ENCODE measurements at places on chromosomes 5 and 9.

GRCh38 chr5:107123014-107123413 is 547.7 kb downstream of the EFNA5 start:
- no peak for DNase-seq

DNA sequence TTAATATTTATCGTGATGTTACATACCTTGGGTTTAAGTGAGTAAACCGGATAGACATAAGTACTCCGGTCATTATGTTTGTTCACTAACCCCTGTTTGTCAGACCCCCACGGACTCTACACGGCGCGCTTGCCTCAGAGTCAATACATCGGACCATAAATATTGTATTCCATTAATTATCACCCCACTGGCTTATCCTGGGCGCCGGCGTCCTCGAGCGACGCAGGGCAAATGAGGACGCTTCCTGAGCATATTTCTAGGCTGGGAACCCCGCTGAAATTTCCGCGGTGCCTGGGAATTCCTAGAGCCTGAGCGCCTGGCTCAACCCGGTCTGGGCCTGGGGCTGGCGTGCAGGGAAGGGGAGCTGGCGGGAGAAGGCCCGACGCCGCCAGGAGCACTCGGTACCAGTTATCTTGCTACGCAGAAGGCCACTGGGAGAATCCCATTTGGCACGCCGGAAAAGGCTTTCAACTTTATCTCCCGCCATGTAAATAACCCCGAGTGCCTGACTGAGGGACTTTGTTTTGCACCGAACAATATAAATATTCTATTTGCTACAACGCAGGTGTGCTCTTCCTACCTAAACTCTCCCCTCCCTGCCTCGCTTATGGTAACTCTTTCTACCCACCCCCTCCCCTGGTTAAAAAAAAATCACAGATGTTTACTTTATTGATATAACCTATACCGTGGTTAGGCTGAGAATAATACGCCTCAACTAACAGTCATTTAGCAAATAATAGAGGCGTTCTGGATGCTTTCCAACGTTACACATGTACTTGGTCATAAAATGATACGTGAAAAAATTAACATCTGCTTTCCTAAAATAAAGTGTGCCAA is 19.4 kb downstream of the NR2F1 start:
- DNase-seq: no peak

DNA sequence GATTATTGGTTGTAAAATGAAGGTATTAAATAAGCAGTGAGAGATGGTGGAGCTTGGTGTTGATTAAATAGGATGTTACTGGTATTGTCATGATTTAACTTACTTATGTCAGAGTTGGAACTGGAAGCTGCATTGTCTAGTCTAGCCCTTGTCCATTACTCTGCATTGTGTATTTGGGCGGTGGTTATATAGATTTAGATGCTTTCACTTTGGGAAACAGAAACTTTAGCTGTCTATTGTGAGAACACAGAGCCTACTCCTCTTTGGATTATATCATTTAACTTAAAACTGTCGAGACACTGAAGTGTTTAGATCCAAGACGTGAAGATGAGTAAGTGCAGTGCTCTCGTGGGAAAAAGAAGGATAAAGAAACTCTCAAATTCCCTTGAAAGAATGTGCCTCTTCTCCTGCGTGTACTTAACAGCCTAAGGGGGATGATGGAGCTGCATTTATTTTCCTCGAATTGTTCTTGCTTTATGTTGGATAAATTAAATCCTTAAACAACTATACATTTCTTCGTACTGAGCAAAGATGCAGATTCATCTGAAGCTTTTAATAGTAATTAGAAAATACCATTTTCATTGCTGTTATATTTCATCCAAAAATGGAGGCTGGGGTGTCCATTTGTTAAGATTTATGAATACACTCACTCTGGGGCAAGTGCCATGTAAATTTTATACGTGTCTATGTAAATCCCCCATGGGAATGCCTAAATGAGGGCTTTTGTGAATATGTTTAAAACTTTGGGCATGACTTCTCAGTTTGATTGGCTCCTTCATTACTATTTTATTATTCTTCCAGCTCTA is 21.6 kb downstream of the FBXL7 start:
- DNase-seq: no peak

GRCh38 chr5:156241266-156241665 is 85.7 kb upstream of the SGCD start:
- DNase-seq: no peak

DNA sequence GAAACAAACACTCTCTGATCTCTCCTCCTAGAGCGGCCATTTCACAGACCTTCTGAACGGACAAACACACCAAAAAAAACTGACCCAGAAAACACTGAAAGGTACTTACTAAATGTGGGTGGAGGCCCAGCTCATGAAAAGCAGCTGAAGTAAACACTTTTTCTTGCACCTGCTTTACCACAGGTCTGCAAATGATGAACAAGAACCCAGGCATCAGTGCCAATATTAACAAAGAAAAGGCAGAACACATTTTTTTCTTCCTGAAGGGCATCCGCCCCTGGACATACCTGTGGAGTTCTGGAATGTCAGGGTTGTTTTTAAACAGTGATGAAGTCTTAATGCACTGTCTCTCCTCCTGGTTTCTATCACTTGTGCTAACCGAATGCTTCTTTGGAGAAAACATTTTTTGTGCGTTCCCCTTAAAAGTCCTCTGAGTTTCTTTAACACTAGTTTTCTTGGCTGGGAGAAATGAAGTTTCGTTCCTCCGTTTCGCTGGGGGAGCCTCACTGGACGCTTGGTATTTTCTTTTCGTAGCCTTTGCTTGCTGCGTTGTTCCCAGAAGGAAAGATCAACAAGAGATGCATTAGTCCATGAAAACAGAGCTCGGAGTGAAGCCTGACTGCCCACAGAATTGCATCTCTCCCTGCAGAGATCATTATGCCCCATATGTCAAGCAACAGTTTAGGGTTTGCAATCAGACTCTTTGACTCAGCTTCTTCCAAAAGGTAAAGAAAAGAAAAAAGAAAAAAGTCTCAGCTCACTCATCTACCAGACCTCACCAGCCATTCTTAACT is 7.4 kb downstream of the DDX31 start:
- no peak for DNase-seq

GRCh38 chr9:33905137-33905536 is 88.2 kb downstream of the UBE2R2 start:
- DNase-seq: no peak

GRCh38 chr5:9483243-9483642 is 62.6 kb downstream of the SEMA5A start:
- no peak for DNase-seq

DNA sequence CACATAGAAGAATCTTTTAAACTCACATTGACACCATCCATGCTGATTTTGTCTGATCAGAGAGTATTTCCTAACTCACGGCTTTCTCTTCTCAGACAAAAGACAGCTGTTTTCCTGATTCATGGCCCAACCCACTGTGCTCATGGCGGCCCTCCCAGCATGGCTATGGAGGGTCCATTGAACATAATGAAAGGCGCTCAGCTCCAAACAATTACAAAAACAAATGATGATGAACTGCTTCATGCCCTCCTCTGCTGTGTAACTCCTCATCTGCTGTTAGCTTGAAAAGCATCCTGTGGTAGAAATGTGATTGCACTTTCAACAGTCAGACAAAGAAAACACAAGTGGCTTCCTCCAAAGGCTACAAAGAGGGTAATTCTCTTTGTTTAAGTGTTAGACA is 673.8 kb downstream of the PRELID2 start:
- no peak for DNase-seq

GRCh38 chr5:74200560-74200959 is 440.0 kb downstream of the ENC1 start:
- no peak for DNase-seq

DNA sequence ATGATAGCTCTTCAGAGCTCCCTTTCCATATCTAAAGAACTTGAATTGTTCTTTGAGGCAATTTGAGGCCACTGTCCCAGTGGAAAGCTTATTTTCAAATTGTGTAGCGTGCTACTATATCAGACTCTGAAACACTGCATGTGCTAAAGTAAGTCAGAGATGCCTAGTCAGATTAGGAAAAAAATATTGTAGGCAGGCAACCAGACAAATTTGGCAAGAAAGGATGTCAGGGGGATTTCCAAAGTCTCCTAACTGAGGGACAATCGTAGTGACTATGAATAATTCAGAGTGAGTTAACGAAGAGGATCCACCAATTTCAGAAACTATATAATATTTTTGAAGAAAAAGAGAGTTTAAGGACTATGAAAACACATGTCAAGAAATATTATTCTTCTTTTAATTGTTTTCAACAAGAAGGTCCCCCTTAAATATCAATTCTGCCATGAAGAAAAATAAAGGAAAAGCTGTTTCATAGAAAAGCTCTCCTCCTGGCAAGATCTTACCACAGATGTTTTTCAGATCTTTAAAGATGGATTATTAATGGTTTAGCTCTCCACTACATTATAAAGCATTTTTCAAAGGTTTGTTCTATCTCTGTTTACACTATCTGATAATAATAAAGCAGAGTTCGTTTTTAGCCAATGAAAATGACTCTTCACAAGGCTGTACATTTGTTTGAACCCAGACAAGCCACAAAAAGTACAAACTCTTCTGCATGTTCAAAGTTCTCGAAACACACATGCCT is 273.5 kb upstream of the PTGER4 start:
- DNase-seq: no peak

DNA sequence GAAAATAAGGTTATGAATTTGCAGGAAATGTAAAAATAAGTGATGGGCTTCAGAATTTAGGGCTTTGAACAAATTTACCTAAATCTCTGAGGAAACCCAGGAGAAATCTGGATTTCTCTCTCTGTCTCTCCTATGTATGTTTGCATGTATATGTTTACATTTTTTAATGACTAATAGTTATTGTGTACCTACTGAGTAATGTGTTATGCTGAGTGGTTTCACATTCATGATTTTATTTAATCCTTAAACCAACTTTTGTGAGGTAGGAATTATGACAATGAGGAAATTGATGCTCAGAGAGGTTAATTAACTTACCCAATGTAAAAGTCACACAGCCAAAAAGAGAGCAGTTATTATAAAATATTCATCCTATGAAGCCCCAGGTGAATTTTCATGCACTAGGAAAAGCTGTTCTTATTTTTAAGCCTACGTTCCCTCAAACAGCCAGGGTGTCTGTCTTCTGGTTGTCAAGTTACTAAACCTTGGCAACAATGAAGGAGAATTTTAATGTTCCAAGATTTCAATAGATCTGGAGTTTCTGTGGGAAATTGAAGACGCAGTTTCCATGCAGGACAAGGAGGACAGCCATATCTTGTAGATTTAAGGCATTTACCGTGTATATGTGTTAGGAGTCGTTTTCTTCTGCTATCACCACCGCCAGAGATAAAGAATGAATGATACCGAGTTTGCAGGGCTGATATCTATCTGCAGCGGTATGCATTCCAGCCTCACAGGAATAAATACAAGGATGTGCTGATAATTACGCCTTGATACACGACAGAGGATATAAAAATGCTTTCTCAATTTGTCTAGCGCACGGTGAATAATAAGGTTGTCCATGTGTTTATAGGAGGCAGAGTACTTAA is 484.8 kb downstream of the ZSWIM6 start:
- DNase-seq: no peak

- peak; percentile 71 for DNase-seq
Observed at GRCh38 chr5:179820483-179821297, at the start of gene SQSTM1. Gene SQSTM1 (plus strand): TSS chr5:179820905. CDS start chr5:179820937, 32 bp downstream.

GRCh38 chr5:123752552-123753179 is 240.7 kb downstream of the CSNK1G3 start:
- DNase-seq: no peak

GRCh38 chr9:90100014-90100413 is 495.2 kb downstream of the GADD45G start:
- no peak for DNase-seq

DNA sequence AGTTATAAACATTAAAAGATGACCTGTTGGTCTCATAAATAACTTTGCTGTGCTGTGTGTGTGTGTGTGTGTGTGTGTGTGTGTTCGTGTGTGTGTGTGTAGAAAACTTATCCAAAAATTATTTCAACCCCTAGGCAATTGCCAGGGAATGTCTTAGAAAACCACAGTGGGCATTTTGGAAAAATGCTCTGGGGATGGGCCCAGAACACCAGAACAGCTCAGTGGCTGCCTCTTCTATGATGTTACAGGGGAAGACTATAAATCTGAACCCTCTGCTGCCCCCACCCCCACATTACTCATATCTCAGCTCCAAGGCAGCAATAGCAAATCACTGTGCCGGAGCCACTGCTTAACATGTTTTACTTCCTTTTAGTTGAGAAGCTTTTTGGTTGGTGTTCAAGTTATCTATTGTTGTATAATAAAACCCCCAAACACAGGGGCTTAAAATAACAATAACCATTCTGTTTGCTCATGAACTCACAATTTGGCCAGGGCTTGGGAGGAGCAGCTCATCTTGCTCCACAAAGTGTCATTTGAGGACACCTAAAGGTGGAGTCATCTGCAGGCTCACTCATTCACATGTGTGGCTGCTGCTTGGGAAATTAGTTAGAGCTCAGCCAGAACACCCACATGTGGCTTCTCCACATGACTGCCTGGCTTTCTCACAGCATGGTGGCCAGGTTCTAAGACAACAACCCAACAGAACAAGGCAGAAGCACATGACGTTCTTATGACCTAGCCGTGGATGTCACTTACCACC is 40.4 kb downstream of the ACTBL2 start:
- no peak for DNase-seq

- DNase-seq: peak; percentile 4
Observed at GRCh38 chr5:55159763-55160492, at the start of gene GPX8. Gene GPX8 (plus strand): TSS chr5:55160171. CDS start chr5:55160193, 22 bp downstream.

DNA sequence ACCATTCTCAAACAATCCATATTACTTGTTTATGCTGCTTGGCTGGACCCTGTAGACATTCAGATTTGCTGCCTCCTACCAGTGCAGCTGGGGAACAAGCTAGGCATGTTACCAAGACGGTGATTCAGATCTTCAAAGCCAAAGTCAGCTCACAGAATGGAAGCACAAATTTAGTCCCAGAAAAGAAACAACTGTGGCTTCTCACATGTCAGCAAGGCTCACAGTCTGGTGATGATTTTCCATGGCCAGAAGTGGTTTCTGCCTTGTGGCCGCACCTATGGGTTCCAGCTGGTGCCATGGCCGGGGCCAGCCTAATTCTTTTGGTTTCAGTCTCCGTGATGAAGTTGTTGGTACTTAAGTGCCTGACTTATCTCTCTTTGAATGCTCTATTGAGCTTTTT is 182.2 kb downstream of the TMC1 start:
- DNase-seq: no peak

- no peak for DNase-seq
Observed at GRCh38 chr5:177591690-177592009, 353 bp upstream of the TMED9 start.

- DNase-seq: no peak
Observed at GRCh38 chr9:133778336-133779013, 40.3 kb upstream of the SARDH start.

Measured in effector CD8-positive, alpha-beta T cell (primary cell).